ENCODE measurements at places on chromosomes 6 and 20.

DNA sequence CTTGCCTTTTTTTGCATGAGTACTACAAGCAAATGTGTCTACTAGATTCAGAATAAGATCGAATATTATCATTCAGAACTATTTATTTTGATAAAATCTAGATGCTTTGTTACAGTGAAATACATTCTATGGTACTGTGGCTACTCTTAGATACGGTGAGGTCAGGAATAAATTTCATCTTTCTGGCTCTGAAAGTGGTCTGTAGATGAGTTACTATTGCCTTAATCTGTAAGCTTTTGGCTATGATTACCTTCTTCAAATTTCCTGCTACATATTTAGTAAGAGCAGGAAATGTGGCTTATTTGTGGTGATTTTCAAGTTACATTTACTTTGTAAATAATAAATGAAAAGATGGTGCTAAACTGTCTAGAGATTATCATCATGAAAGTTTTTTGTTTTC, 50.0 kb downstream of the SCAF8 start:
- DNase-seq = no peak

DNA sequence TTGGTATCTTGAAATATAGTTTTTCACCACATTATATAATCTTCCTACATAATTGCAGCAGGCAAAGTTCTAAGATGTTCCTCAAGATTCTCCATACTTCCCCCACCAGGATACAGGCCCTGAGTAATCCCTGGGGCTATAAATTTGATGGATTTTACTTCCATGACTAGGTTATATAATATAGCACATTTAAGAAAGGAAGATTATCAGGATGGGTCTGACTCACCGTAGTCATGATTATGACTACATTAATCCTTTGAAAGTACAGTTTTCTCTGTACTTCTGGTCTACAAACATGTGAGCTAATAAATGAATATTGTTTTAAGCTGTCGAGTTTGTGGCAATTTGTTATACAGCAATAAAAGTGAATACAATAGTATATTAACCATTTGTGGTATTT, 122.5 kb downstream of the MACROD2 start:
- no peak for DNase-seq

DNA sequence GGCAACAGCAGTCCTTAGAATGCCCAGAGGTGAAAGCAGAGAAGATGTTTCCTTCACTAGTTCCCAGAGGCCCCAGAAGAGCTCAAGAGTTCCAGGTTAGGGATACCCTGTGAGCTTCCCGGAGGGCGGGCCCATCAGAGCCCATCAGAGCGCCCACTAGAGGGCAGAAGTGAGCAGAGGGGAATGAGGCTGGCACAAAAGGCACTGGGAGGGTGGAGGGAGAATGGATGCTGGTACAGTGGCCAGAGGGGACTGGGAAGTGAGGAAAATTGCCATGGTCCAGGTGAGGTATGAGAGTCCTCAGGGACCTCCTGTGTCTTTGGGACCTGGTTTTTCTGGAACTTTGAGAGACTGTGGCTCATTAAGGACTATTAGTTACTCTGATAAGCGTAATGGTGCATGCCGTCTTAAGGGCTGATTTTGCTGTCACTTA, 57.3 kb downstream of the LINC00237 start:
- peak; percentile 50 for DNase-seq

DNA sequence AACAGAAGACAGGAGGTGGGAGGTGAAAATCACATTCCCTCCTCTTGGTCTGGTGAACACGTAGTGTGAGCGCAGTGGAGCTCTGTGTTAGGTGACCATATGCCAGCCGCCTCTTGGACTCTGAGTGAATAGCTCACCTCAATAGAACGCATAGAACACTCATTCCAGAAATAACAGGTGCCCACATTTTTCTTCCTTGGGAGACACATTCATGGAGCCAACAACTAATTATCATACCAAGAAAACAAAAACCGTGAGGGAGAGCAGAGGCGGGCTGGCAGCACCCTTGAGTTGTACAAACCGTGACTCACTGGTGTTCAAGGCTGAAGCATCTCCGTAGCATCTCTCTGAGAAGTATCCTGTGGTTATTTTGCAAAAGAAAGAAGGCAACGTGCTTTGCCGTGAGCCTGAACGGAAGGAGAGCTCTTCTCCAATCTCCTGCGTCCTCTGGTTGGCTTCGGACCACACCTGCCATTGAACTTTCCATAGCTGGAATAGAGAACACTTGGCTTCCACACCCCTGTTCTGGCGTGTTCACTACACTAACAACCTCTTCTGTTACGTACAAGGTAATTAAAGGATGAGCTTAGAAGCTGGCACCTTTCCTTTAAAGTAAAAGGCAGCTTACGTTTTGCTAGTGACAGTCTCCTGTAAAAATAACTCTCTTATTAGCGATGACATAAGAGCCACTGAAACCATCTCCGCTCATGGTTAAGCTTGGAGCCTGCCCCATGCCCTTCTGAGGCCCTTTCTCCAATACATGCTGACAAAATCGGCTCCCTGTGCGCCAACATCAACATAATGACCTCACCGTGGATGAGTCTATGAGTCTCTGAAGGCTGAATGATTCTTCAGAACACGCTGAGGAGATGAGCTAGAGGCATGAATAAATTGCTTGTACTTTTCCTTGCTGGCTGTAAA, 30.2 kb upstream of the SGK1 start:
- DNase-seq = no peak

DNA sequence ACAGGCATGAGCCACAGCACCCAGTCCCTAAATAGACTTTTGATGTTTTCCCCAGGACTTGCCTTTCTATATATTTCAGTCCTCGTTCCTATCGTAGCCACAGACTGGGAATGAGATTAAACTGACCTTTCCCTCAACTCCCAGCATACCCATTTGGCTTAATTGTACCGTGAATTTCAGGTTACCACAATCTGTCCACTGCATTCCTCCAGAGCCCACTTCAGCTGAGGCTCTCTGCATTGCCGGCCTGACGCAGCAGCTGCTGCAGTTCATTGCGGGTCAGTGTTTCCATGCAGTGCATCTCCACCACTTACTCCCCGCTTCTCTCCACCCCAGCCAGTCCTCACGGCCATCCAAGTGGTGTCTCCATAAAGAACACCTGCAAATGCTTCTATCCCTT, 103.1 kb upstream of the RIN2 start:
- no peak for DNase-seq

DNA sequence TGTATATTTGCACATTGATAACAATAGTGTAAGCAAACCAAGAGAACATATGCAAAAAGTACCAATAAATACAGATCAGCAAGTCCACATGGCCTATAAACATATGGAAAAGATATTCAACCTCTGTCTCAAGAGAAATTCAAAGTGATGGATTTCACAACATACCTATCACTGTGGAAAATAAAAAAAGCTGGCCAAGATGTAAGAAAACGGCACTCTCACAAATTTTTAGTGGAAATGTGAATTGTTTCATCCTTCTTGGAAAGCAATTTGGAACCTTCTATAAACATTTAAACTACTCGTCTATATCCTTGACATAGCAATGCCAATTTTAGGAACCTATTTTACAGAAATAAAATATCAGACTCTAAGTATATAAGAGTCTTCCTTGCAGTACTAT, 559.8 kb downstream of the QKI start:
- DNase-seq = no peak

- DNase-seq = peak; percentile 94
Measured at GRCh38 chr20:49216991-49217578, 2.1 kb upstream of the DDX27 start.

Measured in Kasumi-1 (cell line).